Activated naive CD8-positive, alpha-beta T cell treated with anti-CD3 and anti-CD28 coated beads for 36 hours (primary cell): ENCODE measurements at places on chromosomes 13 and 19.
A peak's percentile ranks its signal among the peaks of the same experiment; 100 is the strongest.

- peaks cover 29% of the 10 kb centered on the region for H3K36me3 ChIP-seq
- peak; percentile 83 for DNase-seq
- H3K27me3 ChIP-seq = peaks cover 3% of the 10 kb centered on the region
- H3K27ac ChIP-seq = peak overlapping the region; percentile 98
These were observed 767 bp upstream of the GADD45B start for GRCh38 chr19:2475018-2475701.

GRCh38 chr19:46296722-46297461, at the start of gene HIF3A:
Gene HIF3A (plus strand): TSS chr19:46297042. CDS start chr19:46297077, 35 bp downstream.
- H3K27me3 ChIP-seq = peaks cover 46% of the 10 kb centered on the region
- H3K4me3 ChIP-seq = no peak within 1 kb of the TSS
- no peak within 1 kb of the TSS for H3K27ac ChIP-seq

DNA sequence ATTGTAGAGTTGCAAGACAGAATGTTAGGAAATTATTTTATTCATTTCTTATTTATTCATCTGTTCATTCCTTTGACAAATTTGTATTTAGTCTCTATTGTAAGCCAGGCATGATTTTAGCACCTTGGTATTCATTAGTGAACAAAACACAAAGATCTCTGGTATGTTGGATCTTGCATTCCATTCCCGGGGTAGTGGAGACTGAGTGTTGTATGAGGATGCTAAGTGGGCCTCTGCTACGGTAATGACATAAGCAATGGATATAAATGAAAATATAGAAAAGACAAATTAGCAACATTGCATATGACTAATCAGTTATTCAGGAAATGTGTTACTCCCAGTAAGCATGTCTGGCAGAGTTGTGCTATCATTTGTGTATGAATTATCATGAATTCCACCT, 449.3 kb downstream of the PCDH17 start:
- no peaks in the 10 kb centered on the region for H3K4me1 ChIP-seq
- no peaks in the 10 kb centered on the region for H3K27me3 ChIP-seq
- H3K36me3 ChIP-seq = no peaks in the 10 kb centered on the region
- DNase-seq = no peak
- no peak overlapping the region for H3K4me3 ChIP-seq

- DNase-seq = no peak
- no peak overlapping the region for H3K4me3 ChIP-seq
- H3K27ac ChIP-seq = no peak overlapping the region
- no peaks in the 10 kb centered on the region for H3K36me3 ChIP-seq
- no peaks in the 10 kb centered on the region for H3K4me1 ChIP-seq
These were observed 98.2 kb downstream of the OLFM4 start for GRCh38 chr13:53126841-53127245.

DNA sequence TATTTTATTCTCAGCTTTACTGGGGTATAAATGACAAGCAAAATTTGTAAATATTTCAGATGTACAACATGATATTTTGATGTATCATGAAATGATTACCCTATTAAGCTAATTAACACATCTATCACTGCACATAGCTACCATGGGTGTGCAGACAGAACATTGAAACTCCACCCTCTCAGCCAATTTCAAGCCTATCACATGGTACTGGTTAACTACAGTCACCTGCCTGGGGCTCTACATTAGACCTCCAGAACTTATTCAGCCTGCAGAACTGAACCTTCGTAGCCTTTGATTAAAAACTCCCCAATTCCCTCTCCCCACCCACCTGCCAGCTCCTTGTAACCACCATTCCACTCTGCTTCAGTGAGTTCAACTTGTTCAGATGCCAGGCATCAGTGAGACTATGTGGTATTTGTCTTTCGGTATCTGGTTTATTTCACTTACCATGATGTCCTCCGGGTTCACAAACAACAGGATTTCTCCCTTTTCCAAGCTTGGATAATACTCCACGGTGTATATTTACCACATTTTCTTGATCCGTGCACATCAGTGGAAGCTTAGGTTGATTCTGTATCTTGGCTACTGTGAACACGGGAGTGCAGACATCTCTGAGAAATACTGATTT, 19.2 kb downstream of the RAB20 start:
- H3K4me3 ChIP-seq = no peak overlapping the region
- H3K36me3 ChIP-seq = peaks cover 9% of the 10 kb centered on the region
- no peaks in the 10 kb centered on the region for H3K27me3 ChIP-seq
- peaks cover 5% of the 10 kb centered on the region for H3K4me1 ChIP-seq

DNA sequence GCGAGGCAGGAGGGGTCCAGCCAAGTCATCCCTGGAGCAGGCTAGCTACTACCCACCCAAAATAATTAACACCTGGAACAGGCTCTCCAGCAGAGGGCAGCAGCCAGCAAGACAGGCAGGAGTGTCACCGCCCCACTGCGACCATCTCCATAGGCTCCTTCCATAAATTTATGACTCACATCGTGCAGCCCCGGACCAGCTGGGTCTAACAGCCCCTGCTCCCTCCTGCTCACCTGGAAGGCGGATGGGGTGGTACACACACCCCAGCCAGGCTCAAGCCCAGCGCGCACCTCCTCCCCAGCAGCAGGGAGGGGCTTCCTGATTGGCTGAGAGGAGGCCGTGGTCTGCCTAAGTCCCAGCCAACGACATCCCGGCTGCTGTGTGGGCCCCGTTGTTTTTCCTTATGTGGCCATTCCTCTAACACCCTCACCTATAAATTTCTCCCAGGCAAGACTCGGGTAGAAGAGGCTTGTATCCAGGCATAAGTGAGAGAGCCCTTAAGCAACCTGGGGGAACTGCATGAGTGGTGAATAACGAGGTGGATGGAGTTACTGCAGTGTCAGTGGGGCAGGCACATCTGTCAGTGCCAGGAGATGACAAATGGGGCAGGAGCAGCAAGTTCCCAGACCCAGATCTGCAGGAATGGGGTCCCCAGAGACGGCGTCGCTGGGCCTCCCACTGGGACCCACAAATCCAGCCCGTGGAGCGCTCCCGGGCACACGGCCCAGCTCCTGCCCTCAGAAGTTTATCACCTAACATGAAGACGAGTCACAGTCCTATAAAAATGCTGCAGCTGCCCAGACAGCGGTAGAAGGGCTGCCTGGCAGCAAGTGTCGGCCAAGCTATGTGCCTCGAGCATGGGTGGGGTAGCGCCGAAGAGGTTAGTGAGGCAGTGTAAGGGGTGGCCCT, 43.1 kb downstream of the CEBPG start:
- no peaks in the 10 kb centered on the region for H3K36me3 ChIP-seq
- H3K27me3 ChIP-seq = no peaks in the 10 kb centered on the region
- peaks cover 6% of the 10 kb centered on the region for H3K4me1 ChIP-seq
- DNase-seq = peak; percentile 75

DNA sequence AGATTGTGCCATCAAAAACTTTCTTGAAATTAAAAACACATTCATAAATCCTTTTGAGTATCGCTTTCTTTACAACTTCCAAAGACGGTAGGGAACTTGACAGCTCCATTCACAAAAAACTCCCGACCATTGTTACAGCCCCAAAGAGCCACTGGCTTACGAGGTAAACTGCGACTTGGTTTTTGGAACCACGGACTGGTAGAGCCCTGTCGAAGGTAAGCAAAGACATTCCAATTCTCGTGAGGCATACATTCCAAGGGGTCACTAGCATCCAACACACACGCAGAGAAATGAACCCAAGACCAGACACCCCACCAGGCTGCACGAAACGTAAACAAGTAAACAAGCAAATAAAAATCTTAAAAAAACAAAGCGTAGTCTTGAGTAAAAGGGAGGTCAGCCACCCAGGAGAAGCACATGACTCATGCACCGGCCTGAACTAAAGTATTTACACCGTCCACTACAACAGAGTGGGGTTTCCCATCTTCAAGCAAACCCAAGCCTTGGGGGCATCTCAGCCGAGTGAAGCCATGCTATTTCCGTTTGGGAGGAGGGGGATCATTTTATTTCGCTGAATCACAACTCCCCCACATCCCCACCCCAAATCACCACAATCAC, 1.4 kb downstream of the BRD4 start:
- peaks cover 30% of the 10 kb centered on the region for H3K36me3 ChIP-seq
- H3K4me1 ChIP-seq = peaks cover 50% of the 10 kb centered on the region
- peak overlapping the region; percentile 89 for H3K27ac ChIP-seq
- H3K27me3 ChIP-seq = no peaks in the 10 kb centered on the region
- H3K4me3 ChIP-seq = peak overlapping the region; percentile 95

DNA sequence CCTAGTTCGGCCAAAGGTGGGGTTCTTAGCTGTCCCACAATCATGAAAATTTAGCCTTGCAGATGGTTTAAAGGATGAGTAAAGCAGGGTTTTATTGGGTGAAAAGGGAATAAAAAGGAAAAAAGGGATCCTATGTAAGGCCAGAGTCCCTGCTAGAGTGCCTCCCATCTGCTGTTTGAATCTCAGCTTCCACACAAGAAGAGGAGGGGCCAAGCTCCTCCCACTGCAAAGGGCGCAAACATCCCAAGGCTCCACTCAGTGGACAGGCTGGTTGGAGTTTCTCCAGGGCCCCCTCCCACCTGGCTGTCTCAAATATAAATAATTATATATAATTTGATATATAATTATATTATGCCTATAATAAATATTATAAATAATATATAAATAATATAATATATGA, 1272.1 kb upstream of the PCDH20 start:
- H3K4me3 ChIP-seq = no peak overlapping the region
- no peaks in the 10 kb centered on the region for H3K4me1 ChIP-seq
- no peaks in the 10 kb centered on the region for H3K27me3 ChIP-seq
- no peak overlapping the region for H3K27ac ChIP-seq
- H3K36me3 ChIP-seq = no peaks in the 10 kb centered on the region
- no peak for DNase-seq

DNA sequence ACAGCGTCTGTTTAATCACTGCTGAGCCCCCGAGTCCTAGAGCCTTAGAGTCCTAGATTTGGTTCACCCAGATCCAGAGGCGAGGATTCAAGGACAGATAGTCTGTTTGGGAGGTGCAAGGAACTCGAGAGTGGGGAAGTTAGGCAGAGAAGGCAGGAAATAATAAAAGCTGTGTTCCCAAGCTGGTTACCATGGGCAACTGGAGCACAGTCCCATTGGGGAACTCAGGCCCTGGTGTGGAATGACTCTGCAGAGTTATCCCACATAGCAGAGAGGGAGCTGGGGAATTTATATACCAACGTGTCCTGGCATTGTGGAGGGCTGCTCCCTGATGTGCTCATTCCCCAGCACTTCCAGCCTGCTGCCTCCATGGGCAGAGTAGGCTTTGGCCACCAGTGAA, 9.7 kb downstream of the IGSF23 start:
- H3K4me3 ChIP-seq = no peak overlapping the region
- no peak for DNase-seq
- no peak overlapping the region for H3K27ac ChIP-seq
- H3K27me3 ChIP-seq = peaks cover 4% of the 10 kb centered on the region
- no peaks in the 10 kb centered on the region for H3K36me3 ChIP-seq
- H3K4me1 ChIP-seq = no peaks in the 10 kb centered on the region

DNA sequence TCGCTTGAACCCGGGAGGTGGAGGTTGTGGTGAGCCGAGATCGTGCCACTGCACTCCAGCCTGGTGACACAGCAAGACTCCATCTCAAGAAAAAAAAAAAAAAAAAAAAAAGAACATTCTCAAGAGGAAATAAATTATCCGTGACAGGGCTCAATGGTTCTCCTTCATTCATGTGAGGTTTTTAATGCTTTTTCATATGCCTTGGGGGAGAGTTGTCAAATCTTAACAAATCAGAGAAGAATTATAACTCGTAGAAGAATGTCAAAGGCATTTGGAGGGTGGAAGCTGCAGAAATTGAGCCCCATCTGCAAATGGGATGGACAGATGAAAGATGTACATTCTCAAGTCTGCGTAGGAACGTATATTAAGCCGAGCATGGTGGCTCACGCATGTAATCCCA, 34.9 kb upstream of the HOMER3 start:
- no peaks in the 10 kb centered on the region for H3K4me1 ChIP-seq
- H3K27ac ChIP-seq = no peak overlapping the region
- H3K27me3 ChIP-seq = peaks cover 10% of the 10 kb centered on the region
- H3K4me3 ChIP-seq = no peak overlapping the region
- no peaks in the 10 kb centered on the region for H3K36me3 ChIP-seq

DNA sequence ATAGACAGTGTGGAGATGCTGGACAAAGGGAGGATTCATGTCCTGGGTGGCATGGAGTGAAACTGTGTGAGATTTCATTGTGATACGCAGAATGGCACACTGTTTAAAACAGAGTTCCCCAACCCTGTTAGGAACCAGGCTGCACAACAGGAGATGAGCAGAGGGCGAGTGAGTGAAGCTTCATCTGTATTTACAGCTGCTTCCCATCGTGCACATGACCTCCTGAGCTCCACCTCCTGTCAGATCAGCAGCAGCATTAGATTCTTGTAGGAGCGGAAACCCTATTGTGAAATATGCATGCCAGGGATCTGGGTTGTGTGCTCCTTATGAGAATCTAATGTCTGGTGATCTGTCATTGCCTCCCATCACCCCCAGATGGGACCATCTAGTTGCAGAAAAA, 72.5 kb downstream of the RAP2A start:
- H3K27me3 ChIP-seq = peaks cover 15% of the 10 kb centered on the region
- H3K4me1 ChIP-seq = no peaks in the 10 kb centered on the region
- H3K27ac ChIP-seq = no peak overlapping the region
- DNase-seq = no peak
- H3K36me3 ChIP-seq = no peaks in the 10 kb centered on the region

GRCh38 chr13:66837246-66837645, 392.9 kb downstream of the PCDH9 start:
- DNase-seq = no peak
- H3K27ac ChIP-seq = no peak overlapping the region
- H3K27me3 ChIP-seq = no peaks in the 10 kb centered on the region
- H3K4me1 ChIP-seq = no peaks in the 10 kb centered on the region
- no peaks in the 10 kb centered on the region for H3K36me3 ChIP-seq

GRCh38 chr19:23698711-23699520, 11.9 kb upstream of the ZNF675 start:
- H3K27me3 ChIP-seq = no peaks in the 10 kb centered on the region
- H3K4me1 ChIP-seq = no peaks in the 10 kb centered on the region
- H3K4me3 ChIP-seq = peak overlapping the region; percentile 45
- peaks cover 6% of the 10 kb centered on the region for H3K36me3 ChIP-seq

- H3K27ac ChIP-seq = no peak overlapping the region
- H3K27me3 ChIP-seq = peaks cover 15% of the 10 kb centered on the region
- no peaks in the 10 kb centered on the region for H3K36me3 ChIP-seq
- no peaks in the 10 kb centered on the region for H3K4me1 ChIP-seq
- no peak for DNase-seq
These were observed 101.5 kb upstream of the TSHZ3 start for GRCh38 chr19:31450696-31451095.

- H3K27ac ChIP-seq = no peak overlapping the region
- peak; percentile 67 for DNase-seq
- H3K27me3 ChIP-seq = no peaks in the 10 kb centered on the region
- H3K36me3 ChIP-seq = no peaks in the 10 kb centered on the region
These were observed 20.5 kb upstream of the STRN4 start for GRCh38 chr19:46766569-46767317.

GRCh38 chr19:54373781-54374631, 9.3 kb upstream of the LAIR1 start:
- H3K4me1 ChIP-seq = peaks cover 73% of the 10 kb centered on the region
- peaks cover under 1% of the 10 kb centered on the region for H3K36me3 ChIP-seq
- H3K27ac ChIP-seq = no peak overlapping the region
- no peak overlapping the region for H3K4me3 ChIP-seq
- peaks cover 33% of the 10 kb centered on the region for H3K27me3 ChIP-seq
- no peak for DNase-seq

- H3K4me3 ChIP-seq = no peak overlapping the region
- no peak overlapping the region for H3K27ac ChIP-seq
- H3K4me1 ChIP-seq = peaks cover 8% of the 10 kb centered on the region
- no peak for DNase-seq
- peaks cover 22% of the 10 kb centered on the region for H3K27me3 ChIP-seq
- H3K36me3 ChIP-seq = no peaks in the 10 kb centered on the region
These were observed 39.4 kb upstream of the MEDAG start for GRCh38 chr13:30866677-30867076.

GRCh38 chr19:29031216-29031615, 181.7 kb downstream of the UQCRFS1 start:
- no peaks in the 10 kb centered on the region for H3K27me3 ChIP-seq
- no peak overlapping the region for H3K27ac ChIP-seq
- H3K4me1 ChIP-seq = no peaks in the 10 kb centered on the region
- no peak overlapping the region for H3K4me3 ChIP-seq
- no peak for DNase-seq
- no peaks in the 10 kb centered on the region for H3K36me3 ChIP-seq
